ENCODE measurements at places on chromosomes 11 and 22.
A peak's percentile ranks its signal among the peaks of the same experiment; 100 is the strongest.

- DNase-seq: no peak
Measured at GRCh38 chr11:74412321-74412720, 14.1 kb upstream of the PGM2L1 start.

- peak; percentile 80 for DNase-seq
Measured at GRCh38 chr11:57224537-57224936, 12.5 kb downstream of the APLNR start.

GRCh38 chr11:46055371-46055770, 65.9 kb downstream of the PHF21A start:
- peak; percentile 65 for DNase-seq

- DNase-seq: no peak
Measured at GRCh38 chr22:49962751-49963646, 2.4 kb downstream of the PIM3 start.

- peak; percentile 47 for DNase-seq
Measured at GRCh38 chr11:130599073-130599654, 150.7 kb downstream of the ADAMTS15 start.
